ENCODE measurements at places on chromosomes 16 and 17.

GRCh38 chr16:35599429-35600160 is 2140.2 kb downstream of the TP53TG3F start:
- DNase-seq, result no peak

DNA sequence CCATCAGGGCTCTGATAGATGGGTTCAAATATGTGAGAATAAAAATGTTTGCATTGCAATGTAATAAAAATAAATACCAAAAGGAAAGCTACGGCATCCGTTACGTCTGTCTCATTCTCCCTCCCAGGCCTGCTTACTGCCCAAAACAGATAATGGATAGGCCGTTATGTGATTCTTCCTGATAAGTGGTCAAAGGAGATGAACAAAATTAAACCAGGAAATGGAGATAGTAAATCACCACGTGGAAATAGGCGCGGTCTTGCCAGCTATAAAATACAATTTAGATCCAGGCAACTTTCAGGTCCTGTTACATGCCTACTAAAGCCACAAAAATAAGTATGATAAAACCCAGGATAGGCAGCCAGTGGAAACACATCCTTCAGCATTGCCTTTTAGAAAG is 49.5 kb upstream of the CCL1 start:
- DNase-seq, result no peak

DNA sequence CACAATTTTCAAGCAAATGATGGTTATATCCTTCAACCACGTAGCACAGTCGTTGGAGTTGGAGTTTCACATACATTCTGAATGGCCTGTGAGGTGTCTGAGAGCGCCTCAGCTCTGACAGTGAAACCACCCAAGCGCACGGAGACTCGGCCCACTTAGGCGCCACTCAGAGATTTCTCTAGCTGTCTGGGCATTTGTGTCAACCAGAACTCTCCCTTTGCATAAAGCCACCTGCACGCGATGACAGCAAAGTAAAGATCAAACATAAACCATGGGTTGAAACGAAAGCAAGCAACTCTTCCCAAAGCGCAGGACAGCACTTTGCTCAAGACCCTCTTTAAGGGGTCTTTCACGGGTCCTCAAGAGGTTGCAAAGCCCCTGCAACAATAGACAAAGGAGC is 533 bp downstream of the SLC6A4 start:
- no peak for DNase-seq

DNA sequence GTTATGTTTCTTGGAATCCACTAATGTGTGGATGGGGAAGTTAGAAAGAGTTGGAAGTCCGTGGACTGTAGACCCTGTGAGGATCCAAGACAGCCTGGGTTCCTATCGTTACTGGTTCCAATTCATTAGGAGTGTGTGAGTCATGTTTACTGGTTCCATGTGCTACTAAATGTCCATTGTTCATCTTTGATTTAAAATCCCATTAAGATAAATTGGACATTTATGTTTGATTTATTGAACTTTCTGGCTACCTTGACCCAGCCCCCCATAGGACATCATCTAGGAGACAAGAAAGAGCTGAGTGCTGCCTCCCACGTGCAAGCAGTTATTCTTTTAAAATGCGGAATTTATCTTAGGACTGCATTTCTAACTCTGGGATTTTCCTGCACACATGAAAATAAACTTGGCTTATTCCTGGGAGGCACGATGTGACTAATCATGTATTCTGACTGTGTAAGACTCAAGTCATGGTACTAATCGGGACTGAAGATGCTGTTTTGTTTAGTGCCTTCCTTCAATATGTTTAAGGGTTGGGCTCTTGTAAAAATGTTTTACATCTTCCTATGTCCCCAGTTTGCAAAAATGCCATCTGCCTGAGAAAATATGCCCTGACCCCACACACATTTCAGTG is 53.4 kb downstream of the RGS9 start:
- no peak for DNase-seq

DNA sequence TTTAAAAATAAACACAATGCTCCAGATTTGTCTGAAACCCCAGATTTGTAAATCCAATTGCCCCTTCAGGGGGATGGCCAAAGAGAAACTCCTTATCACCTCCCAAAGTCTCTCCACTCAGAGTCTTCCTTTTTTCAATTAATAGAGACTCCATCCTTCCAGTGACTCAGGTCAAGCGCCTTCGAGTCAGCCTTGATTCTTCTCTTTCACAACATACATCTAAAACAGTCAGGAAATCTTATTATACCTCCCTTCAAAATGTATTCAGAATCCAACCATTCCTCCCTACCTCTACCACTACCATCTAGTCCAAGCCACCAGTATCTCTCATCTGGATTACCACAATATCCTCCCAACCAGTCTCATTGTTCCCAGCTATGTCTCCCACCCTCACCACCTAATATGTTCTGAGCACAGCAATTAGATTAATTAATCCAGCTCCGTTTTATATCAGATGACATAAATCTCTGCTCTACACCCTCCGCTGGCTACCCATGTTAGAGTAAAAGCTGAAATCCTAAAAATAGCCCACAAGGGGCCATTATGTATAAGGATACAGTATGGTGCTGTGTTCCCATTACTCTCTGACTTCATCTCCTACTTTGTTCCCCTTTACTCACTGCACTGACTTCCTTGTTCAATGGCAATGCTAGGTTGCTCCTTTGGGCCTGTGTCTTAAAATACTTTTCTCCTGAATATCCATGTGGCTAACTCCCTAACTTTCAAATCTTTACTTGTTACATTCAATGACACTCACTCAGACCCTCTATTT is 11.8 kb downstream of the SIAH1 start:
- no peak for DNase-seq

DNA sequence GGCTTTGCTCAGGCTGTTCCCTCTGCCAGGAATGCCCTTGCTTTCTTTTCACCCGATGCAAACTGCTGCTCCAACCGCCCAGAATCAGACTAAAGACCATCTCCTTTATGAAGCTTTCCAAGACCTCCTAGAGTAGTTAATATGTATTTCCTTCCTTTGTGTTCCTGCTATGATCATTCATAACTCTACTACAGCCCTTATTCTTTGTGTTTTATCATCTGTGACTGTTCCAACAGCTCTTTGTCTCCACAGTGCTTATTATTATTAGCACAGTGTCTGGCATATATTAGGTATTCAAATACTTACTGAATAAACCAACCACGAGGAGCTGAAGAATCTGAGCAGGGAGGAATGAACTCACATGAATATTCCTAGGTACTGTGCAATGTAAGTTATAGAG is 7.6 kb downstream of the PSME3IP1 start:
- DNase-seq, result no peak

DNA sequence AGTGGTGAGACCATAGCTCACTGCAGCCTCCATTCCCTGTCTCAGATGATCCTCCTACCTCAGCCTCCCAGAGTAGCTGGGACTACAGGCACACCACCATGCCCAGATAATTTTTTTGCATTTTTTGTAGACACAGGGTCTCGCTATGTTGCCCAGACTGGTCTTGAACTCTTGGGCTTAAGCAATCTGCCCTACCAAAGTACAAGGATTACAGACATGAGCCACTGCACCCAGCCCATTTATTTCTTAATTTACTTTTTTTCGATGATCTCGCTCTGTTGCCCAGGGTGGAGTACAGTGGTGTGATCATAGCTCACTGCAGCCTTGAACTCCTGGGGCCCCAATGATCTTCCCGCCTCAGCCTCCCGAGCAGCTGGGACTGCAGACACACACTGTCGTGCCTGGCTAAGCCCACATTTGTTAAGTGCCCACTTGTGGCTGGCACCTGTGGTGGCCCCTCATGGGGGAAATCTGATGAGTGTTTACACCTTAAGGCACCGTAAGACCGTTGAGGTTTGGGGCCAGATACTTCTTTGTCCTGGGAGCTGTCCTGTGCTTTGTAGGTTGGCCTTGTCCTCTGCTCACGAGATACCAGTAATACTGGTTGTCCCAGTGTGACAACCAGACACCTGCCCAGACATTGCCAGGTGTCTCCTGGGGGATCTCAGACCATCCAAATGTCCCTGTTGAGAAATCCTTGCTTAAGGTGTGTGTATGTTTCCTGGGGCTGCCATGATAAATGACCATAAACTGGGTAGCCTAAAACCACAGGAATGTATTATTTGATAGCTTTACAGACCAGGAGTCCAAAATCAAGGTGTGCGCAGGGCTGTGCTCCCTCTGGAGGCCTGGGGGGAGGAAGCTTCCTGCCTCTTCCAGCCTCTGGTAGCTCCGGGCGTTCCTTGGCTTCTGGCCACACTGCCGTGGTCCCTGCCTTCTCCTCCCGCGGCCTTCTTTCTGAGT is 141.4 kb upstream of the GSE1 start:
- no peak for DNase-seq

DNA sequence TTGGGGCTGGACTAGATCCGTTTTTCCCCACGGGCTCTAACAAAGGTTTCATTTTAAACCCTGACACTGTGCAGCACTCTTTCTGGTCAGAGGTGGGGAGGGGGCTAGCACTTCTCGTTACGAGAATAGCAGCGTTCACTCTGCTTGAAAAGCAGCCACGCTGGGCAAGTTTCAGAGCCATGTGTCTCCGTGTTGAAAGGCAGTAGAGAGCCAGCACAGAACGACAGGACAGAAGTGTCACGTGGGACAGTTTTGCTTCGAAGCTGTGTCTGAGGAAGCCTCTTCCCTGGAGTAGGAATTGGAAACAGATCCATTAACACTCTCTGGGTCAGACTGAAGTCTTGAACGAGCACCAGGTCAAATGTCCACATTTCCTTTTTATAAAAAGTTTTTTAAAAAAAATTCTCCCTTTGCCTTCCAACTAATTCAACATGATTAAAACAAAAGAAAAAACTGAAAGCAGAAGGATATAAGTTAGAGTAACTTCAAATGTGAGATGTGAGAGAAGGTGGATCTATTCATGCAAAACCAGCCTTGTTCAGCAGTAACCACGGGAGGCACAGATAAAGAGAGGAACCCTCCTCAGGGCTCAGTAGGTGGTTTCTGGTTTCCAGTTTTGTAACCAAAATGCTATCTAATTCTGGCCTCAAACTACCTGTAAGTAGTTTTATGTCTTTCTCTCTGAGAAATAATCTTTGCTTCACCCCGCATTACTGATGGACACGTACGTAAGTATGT is 65.0 kb downstream of the SMG6 start:
- no peak for DNase-seq

DNA sequence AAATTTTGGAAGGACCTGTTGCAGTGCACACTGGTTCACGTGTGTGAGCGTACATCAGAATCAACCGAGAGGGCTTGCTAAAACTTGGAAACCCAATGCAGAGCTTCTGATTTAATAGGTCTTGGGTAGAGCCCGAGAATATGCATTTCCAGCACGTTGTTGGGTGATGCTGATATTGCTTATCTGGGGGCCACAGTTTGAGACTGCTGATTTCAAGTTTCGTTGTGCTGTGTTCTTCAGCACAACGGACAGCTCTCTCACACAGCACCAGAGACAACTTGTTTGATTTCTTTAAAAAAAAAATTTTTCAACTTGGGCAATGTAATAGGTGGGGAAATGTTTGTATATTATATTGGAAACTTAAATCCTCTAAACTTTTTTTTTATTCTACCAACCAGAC is 9.4 kb downstream of the OR4D2 start:
- no peak for DNase-seq

- no peak for DNase-seq
These were observed 376.4 kb downstream of the SLC39A11 start for GRCh38 chr17:72715906-72716572.

DNA sequence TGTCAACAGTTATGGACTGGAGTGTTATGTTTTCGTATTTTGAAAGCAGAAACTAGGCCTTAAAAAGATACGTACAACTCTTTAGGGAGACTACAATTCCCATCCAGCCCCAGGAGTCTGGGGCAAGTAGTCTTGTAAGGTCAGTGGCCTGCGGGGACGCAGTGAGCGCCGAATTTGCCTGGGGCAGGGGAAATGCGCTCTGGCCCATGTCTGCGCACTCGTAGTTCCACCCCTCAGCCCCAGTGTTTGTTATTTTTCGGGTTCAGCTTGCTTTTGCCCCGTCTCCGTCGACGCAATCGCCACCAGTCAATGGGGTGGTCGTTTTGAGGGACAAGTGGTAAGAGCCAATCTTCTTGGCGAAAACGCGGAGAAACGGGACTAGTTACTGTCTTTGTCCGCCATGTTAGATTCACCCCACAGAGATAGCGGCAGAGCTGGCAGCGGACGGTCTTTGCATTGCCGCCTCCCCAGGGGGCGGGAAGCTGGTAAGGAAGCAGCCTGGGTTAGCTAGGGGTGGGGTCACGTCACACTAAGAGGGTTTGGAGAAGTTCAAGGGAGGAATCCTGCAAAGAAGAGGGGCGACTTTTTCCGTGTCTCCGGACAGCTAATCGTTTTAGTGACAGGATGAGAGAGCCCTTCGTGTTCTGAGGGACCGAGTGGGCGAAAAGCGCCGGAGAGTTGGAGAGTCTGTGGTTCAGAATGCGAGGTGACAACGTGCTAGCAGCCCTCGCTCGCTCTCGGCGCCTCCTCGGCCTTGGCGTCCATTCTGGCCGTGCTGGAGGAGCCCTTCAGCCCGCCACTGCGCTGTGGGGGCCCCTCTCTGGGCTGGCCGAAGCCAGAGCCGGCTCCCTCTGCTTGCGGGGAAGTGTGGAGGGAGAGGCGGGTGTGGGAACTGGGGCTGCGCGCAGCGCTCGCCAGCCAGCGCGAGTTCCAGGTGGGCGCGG is 1.1 kb upstream of the BRCA1 start:
- DNase-seq, result no peak

DNA sequence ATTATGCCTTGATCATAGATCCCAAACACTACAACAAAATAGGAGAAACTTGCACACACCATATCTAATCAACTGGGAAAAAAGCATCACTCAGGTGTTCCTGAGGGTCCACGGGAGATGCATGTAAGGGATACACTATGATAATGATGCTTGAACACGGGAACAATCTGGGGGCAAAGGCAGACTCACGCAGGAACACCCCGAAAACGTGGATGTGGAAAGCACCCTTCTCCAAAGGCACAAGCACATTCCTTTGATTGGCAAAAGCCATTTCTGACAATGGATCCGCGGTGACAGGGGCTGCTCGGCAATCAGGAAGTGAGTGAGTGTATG is 1.3 kb downstream of the ZNF652 start:
- DNase-seq, result no peak

Data from stimulated activated CD4-positive, alpha-beta T cell treated with anti-CD3 and anti-CD28 coated beads, TNF-alpha, amount 100 ng/mL, for 4 hours (primary cell).